NCI-H1436 (cell line): ENCODE measurements at places on chromosomes 12 and 14.

- DNase-seq = no peak
Measured at GRCh38 chr14:61929651-61930050, 167.4 kb downstream of the SNAPC1 start.

GRCh38 chr14:43155924-43156323 lies 1351.2 kb downstream of the FSCB start:
- DNase-seq = no peak

- DNase-seq = no peak
Measured at GRCh38 chr12:104596134-104596799, 139.5 kb downstream of the CHST11 start.

DNA sequence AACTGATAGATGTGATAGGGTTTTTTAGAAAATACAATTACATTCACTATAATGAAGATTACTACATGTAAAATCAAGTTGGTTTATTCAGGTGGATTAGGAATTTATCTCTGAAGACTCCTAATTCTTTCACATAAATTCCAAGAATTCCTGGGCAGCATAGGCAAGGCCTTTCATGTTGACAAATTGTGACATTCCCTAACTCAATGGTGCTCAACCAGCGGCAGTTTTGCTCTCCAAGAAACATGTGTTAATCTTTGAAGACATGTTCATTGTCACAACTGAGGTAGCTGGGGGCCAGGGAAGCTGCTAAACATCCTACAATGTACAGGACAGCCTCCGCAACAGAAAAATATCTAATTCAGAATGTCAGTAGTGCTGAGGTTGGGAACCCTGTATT lies 46.3 kb downstream of the PTPRQ start:
- no peak for DNase-seq

GRCh38 chr12:115770643-115771042 lies 506.9 kb downstream of the MED13L start:
- no peak for DNase-seq

GRCh38 chr14:42222924-42223471 lies 616.3 kb downstream of the LRFN5 start:
- DNase-seq = peak; percentile 76
